WERI-Rb-1 (cell line): ENCODE measurements at places on chromosomes 13 and 19.

DNA sequence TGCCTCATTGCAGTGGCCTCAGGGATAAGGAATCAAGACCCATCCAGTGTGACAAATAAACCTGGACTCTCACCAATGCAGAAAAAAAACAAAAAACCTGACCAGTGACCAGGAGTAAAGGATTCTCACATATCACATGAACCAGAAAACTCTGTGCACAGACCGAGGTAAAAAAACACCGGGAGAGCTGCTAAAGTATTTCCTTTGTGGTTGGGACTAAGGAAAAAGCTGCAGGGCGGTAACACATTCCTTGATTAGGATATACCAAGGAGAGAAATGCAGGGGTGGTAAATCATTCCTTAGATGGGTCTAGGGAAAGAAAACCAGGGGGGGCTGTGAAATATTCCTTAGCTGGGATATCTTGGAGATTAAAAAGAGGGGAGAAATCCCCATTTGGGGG is 64.8 kb upstream of the ZNF85 start:
- DNase-seq = no peak

- DNase-seq = no peak
Measured at GRCh38 chr19:40149501-40149900, 41.7 kb upstream of the MAP3K10 start.

GRCh38 chr19:17183271-17183761 is 31.8 kb upstream of the USE1 start:
- DNase-seq = no peak

GRCh38 chr19:20471431-20471830 is 94.2 kb downstream of the ZNF737 start:
- DNase-seq = no peak

DNA sequence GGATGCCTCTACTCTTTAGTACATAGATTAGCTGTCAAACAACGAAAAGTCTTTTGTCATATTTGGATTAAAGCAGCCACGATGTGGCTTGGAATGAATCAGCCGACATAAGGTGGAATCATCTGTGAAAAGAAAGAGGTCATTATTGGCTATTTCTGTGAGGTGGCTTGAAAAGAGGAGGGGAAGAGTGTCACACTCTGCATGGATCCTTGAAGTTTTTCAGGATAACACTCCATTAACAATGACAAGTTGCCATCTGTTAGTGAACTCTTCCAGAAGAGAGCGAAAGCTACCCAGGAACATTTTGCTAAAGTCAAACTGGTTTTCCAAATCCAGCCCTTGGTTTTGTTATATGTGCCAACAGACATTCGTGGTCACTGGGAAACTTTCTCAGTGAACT is 1604.8 kb downstream of the OLFM4 start:
- no peak for DNase-seq

- DNase-seq = no peak
Measured at GRCh38 chr13:29702912-29703351, 107.4 kb upstream of the SLC7A1 start.

DNA sequence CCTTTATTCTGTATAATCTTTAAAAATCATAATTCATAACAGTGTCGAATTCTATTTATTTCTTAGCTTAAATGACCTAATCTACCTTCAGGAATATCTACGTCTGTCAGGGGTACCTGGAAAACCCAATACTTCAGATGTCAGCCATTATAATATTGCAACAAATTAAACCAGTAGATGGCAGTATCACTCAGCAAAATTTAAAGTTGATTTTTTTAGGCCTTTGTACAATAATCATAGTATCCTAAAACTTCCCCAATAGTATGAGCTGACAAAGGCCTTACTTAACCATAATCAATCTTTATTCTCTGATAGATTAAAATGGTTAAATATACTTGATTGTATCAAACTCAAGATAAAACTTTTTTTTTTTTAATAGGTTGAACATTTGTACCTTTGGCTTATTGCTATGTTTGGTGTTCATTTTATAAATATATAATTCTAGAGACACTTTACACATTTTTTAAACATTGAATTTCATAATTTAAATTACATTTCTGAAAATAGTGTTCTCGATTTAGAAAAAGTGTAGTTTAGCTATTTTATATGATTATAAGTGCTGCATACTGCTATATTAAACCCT is 830.2 kb upstream of the SPRY2 start:
- DNase-seq = no peak

- DNase-seq = no peak
Measured at GRCh38 chr19:45473682-45474605, 6.1 kb downstream of the FOSB start.

- DNase-seq = no peak
Measured at GRCh38 chr19:49196527-49197240, 39.1 kb downstream of the TRPM4 start.

- DNase-seq = no peak
Measured at GRCh38 chr13:50290186-50290585, 274.9 kb downstream of the KCNRG start.
